ENCODE measurements at places on chromosomes 12 and 14.

DNA sequence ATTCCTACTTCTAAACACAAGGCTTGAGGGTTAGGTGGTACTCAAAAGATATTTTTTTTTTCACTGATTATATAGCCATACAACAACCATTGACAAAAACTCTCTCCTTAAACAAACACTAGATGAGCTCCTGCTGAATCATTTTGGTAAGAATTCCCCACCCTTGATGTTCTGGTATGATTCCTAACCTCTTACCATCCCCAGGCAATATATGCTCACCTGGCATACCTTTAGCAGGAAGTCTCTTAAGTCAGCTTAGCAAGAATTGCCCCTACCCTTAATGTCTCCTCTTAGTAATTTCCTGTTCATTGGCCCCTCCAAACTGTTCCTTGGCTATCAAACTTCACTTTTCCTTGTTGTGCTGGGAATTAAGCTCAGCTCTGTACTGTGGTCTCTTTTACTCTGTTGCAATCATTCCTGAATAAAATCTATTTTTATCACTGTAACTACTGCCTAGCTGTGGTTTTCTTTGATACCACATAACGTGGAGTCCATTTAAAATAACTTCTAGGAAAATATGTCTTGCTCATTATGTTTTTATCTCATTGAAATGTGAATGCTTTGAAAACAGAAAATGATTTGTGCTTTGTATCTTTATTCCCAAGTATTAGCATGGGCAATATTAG is 712.6 kb downstream of the SLC16A7 start:
- DNase-seq: no peak

- no peak for DNase-seq
Measured at GRCh38 chr14:51996148-51996746, 6.9 kb downstream of the RTRAF start.

DNA sequence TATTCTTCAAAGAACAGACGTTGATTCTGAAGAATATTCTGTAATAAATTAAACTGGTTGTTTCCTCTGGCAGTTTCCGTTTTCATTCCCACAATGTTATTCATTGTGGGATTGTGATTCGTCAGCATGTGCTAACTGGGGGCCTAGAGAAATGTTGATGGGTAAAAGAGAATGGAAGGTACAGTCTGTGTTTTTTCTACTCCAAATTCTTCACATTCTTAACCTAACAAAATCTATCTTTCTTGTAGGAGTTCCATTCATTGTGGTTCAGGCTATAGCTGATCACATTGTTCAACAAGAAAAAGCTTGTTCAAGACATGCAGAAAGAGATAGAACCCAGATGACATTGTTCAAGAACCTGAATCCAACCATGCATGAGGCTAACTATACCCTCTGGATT is 5.9 kb downstream of the CD163 start:
- no peak for DNase-seq

- DNase-seq: peak; percentile 17
Measured at GRCh38 chr14:55416866-55417265, 5.2 kb upstream of the ATG14 start.

GRCh38 chr12:93857279-93857938 is 180.2 kb downstream of the CRADD start:
- DNase-seq: peak; percentile 34

All from COLO829 (cell line).